NCI-H1092 (cell line): ENCODE measurements at places on chromosomes 16 and 17.
A peak's percentile ranks its signal among the peaks of the same experiment; 100 is the strongest.

DNA sequence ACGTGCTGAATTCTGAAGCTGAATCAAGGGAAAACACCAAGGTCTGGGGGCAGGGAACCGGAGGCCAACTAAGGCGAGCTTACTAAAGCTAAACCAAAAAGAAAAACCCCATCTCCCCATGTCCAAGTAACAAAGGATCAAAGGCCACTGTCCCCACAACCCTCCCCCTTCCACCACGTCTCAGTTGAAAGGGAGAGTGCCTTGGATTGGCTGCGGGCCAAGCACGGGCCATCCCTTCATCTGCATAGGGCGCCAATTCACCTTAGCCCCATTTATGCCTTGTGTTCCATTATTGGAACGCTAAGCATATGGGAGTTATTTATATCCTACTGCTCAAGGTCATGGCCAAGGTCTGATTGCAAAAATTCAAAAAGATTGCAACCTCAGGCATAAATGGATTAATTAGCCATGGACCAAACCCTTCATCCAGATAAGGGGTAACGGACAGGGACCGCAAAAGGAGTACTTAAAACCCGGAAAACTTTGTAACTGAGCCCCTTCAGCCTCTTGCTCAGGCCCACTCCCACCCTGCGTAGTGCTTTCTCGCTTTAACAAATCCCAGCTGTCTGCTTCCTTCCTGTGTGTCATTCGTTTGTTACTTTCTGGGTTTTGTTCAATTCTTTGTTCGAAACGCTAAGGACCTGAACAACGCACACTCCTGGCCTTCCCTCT lies 740 bp upstream of the ATP6V0D1 start:
- peak; percentile 65 for DNase-seq

DNA sequence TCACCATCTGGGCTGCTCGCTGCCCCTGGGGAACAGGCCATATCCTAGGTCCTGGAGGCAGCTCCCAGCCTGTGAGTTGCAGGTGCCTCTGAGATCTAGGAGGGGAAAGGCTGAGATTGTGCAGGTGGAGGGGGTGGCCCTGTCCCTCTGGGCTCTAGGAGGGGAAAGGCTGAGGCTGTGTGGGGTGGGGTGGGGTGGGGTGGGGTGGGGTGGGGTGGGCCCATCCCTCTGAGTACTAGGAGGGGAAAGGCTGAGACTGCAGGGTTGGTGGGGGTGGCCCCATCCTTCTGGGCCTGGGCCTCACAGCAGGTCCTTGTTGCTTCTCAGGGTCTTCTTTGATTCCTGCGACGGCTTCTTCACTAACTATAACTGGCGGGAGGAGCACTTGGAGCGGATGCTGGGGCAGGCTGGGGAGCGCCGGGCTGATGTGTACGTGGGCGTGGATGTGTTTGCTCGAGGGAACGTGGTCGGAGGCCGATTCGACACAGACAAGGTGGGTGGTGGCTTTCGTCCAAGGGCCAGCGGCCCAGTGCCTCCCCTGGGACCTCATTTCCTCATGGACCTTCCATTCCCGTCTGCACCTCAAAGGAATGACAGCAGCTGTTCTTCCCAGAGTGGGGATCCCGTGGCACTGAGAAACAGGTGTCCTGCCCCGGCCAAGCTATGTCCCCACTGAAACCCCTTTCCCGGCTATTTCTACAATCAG lies 7.1 kb downstream of the ENGASE start:
- DNase-seq, result no peak

DNA sequence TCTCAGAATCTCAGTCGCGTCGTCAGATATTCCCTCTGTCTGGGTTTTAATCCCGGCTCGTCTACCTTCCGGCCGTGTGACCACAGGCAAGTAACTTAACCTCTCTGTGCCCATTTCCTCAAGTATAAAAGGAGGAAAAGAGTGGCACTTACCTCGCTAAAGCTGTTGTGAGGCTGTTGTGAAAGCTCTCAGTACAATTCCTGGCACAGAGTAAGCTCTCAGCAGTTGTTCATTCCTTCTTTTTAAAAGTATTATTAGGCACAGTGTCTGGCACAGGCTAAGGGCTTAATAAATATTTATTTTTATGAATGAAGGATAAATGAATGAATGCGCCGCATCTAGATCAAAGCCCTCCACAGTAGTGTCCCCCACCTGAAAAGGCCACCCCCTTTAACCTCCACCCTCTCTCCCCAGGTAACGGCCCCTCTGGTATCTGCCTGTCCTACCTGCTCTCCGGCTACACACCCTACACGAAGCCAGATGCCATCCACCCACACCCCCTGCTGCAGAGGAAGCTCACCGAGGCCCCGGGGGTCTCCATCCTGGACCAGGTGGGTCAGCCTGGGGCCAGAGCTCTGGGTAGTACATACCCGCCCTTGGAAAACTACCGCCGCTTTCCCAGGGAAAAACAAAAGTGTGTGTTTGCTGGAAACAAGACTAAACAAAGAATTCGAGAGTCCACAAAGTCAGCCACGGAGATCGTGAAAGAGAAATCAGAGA lies 6.0 kb downstream of the OSGIN1 start:
- DNase-seq, result no peak

- no peak for DNase-seq
Observed at GRCh38 chr17:49573510-49574322, 2.0 kb upstream of the NXPH3 start.

DNA sequence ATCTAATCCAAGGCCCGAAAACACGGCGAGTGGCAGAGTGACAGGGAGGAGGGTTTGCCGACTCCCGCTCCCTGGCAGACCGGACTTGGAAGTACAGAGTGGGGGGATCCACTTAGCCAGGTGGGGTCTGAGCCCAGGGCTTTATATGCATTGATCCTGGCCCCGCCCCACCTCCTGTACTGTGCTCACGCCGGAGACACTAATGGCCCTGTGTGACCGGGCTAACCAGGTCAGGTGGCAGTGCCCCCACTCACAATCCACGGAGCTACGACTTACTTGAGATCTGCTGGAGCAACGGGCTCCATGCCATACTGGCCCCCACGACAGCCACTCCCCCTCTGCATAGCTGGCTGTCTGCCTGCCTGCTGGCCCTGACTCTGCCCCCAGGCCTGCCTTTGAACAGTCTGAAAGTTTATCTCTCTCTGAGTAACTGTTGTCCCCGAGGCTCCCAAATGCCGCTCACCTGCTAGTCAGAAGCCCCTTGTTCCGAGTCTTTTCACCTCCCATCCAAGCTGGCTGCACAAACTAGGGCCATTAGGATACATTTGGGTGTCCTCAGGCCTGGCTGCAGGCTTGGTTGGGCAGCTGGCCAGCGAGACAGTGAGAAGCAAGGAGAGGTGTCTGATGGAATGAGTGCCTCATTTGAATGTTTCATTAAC lies 28.0 kb downstream of the CACNA1G start:
- DNase-seq, result no peak

- DNase-seq, result no peak
Observed at GRCh38 chr17:74569020-74570003, 2.0 kb upstream of the CD300H start.

GRCh38 chr16:51880776-51881175 lies 666.2 kb downstream of the TOX3 start:
- no peak for DNase-seq

- no peak for DNase-seq
Observed at GRCh38 chr16:12375046-12375740, 398.7 kb downstream of the SNX29 start.

- no peak for DNase-seq
Observed at GRCh38 chr17:3037259-3037658, 26.1 kb downstream of the OR1D5 start.

- no peak for DNase-seq
Observed at GRCh38 chr16:86457501-86458148, 52.7 kb upstream of the FOXF1 start.
